ENCODE measurements at places on chromosomes 7 and 10. TPM values are rescaled to one million over a fixed set of nuclear protein-coding genes. Genes with fewer than 3 reads are reported as not detected.

The FFAR4 gene
- 2.3 TPM for total RNA-seq

The DGKI gene
- 10.1 TPM for total RNA-seq

The MYO1G gene
- total RNA-seq = 8.7 TPM

The MALRD1 gene
- total RNA-seq = 1.1 TPM

The TRPV6 gene
- not detected for total RNA-seq

The CRPPA gene
- 2.2 TPM for total RNA-seq

The DPYSL4 gene
- total RNA-seq = 1.8 TPM

The SPDYE5 gene
- not detected for total RNA-seq

The ASB15 gene
- not detected for total RNA-seq

The UPK3B gene
- 1.9 TPM for total RNA-seq

The LBX1 gene
- total RNA-seq = 0.10 TPM

The GPC2 gene
- total RNA-seq = 1.2 TPM

The CALHM3 gene
- total RNA-seq = not detected

The HOXA9 gene
- 10.4 TPM for total RNA-seq
